ENCODE measurements at places on chromosomes 6 and 20.

GRCh38 chr6:31572041-31572911, at the start of gene LTA:
TSS of gene LTA (plus strand) at chr6:31572289. CDS start at chr6:31572743, 454 bp downstream.
- DNase-seq, result no peak

GRCh38 chr6:142612956-142613355, 311.1 kb downstream of the ADGRG6 start:
- no peak for DNase-seq

DNA sequence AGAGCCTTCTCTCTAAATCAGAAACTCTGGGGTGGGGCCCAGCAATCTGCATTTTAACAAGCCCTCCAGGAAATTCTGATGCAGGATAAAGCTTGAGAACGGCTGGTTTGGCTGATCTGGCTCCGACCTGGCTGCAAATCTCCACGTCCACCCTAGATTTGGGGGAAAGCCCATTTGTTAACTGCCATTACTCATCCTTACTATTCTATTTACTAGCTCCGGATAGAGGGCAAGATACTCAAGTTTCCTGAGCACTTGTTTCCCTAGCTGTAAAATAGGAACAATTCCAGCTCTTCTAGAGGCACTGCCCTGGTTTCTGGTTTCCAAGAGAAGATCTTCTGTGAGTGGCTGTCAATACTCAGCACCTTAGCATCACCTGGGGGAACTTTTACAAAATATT, 44.4 kb downstream of the DAAM2 start:
- no peak for DNase-seq

DNA sequence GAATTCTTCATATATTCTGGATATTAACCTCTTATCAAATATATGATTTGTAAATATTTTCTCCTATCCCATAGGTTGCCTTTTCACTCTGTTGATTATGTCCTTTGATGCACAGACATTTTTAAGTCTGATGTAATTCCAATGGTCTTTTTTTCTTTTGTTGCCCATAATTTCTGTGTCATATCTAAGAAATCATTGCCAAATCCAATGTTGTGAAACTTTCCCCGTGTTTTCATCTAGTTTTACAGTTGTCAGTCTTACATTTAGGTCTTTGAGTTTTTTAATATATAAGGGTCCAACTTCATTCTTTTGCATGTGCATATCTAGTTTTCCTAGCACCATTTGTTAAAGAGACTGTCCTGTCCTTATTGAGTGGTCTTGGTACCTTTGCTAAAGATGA, 111.5 kb downstream of the SESN1 start:
- DNase-seq, result no peak

- no peak for DNase-seq
Observed at GRCh38 chr6:156804402-156804801, 27.2 kb downstream of the ARID1B start.

- no peak for DNase-seq
Observed at GRCh38 chr20:36768768-36769430, 4.7 kb downstream of the DSN1 start.

DNA sequence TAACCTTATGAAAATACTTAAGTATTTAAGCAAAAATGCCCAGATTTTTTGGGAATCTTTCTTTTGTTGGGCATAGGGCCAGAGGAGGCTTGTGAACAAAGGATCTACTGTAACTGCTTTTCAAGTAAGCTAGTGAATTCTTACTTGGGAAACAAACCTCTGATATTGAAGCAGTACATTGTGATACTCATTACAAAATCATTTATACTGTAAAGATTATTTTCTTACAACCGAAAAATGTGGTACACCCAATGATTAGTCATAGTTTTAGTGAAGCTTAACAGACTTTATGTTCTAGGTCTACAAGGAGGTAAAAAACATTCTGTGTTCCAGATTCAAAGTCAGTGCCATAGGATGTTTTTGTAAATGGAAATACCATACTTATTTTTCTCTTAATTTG, 272.9 kb upstream of the KCNQ5 start:
- DNase-seq, result no peak

DNA sequence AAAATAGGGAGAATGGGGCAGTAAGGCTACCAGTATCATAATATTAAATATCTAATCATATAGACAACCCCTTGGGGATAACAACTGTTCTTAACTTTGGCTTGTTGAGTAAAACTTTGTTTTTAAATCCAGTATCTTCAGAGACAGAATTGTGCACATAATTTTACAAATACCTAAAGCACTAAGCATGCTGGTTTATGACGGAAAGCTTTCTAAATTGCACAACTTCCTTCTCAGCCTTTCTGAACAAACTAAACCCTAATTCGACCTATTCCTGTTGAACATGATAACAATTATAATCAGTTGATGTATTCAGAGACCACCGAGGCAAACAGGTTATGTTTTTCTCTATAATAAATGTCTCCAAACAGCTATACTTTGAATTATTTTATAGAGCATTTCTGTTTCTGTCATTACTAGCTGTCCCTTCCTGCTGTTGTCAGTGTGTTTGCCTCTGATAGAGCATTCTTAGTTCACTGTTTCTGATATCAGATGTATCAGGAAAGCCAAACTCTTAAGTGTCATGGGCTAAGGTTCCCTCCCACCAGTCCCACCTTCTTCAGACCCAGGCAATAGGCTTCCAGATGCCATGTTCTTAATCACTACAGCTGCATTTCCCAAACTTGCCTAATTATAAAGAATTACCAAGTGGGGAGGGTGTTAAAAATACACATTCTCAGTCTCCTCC, 8.7 kb downstream of the ZHX3 start:
- DNase-seq, result no peak

- DNase-seq, result no peak
Observed at GRCh38 chr6:158597565-158597964, 37.7 kb downstream of the TMEM181 start.

DNA sequence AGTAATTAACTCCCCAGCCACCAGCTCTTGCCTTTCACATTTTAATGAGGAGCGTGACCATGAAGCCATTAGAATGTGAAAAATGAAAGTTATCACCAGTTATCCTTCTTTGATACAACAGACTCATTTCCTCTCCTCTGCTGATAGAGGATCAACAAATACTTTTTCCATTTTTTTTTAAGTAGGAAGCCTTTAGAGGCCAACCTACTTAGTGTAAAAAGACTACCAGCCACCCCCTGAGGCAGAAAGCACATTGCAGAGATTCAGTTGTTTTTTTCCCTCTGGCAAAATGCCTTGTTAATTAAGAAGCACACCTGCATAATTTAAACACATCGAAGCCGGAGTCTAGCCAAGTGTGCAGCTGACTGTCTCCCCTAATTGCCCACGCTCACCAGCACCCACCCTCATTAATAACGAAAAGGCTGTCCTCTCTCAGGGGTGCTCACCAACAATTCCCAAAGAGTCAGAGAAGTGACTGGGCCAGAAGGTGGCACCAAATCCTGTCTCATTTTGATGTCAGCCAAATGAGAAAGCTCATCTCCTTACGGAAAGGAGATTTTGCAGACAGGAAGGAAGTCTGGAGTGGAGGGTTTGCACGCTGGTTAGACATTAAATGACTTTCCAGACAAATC, 60.9 kb upstream of the MC3R start:
- no peak for DNase-seq

DNA sequence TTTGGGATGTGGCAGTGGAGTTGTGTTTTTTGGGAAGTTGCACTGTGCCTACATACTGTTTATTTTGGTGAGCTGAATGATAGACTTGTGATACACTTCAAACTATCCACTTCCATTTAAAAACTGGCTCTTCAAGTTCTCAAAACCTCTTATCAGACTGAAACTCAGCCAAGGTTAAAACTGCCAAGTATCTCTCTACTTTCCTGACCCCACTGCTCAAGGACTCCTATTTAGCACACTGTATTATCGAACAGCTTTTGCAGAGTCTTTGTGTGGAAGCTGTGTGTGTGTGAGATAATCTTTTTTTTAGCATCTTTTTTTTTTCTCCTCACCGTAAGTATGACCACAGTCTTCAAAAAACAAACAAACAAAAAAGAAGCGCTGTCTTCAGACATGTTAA, 21.1 kb downstream of the STX11 start:
- DNase-seq, result no peak

GRCh38 chr20:757506-757905, 10.8 kb downstream of the SLC52A3 start:
- DNase-seq, result no peak

DNA sequence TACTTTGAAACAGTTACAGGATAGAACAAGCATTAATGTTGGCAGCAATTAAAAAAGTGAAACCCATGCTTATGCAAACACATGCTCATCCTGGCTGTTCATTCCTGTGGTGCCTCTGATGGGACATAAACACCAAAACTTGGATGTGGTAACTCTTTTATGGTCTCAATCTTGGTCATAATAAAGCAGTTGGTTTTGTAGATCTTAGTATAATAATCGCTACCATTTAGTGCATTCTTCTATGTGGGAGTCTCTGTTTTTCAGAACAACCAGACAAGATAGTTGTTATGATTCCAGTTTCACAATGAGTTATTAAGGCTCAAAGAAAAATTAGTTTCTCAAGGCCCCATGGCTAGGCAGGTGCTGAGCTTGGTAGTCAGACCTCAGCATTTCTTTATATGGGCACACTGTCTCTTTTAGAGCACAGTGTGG, 184.0 kb downstream of the UTRN start:
- DNase-seq, result no peak

DNA sequence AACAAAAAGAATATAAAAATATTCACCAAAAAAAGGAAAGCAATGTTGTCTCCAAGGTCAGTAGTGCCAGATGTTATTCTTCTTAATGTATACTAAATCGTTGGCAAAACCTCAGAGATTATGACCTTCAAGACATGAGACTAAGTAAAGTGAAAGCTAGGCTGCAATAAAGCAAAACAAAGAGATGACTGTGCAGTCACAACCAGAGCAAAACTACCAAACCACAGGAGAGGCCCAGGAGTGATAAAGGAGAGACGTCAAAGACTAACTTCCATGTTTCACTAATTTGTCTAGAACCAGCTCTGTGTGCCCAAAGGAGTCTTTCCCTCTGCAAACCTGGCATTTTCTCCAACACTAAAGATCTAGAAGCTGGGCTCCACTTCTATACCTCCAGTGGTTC, 155.9 kb upstream of the POU3F2 start:
- no peak for DNase-seq

DNA sequence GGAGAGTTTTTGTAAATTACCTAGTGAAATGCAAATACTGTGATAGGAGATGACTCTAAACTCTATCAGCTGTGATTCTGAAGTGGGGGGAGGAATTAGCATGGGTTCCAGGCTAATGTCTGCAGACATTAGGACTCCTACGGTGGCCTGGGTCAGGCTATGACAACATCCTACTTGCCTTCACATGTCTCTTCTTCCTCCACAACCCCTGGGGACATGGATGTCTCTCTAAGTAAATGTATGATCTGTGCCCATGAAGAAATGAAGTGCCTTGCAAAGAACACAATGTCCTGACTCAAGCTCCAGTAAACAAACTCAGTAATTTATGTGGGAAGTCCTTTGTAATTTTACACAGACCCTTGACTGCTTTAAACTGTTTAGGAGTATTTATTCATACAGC, 165.8 kb upstream of the EEF1E1 start:
- DNase-seq, result no peak

DNA sequence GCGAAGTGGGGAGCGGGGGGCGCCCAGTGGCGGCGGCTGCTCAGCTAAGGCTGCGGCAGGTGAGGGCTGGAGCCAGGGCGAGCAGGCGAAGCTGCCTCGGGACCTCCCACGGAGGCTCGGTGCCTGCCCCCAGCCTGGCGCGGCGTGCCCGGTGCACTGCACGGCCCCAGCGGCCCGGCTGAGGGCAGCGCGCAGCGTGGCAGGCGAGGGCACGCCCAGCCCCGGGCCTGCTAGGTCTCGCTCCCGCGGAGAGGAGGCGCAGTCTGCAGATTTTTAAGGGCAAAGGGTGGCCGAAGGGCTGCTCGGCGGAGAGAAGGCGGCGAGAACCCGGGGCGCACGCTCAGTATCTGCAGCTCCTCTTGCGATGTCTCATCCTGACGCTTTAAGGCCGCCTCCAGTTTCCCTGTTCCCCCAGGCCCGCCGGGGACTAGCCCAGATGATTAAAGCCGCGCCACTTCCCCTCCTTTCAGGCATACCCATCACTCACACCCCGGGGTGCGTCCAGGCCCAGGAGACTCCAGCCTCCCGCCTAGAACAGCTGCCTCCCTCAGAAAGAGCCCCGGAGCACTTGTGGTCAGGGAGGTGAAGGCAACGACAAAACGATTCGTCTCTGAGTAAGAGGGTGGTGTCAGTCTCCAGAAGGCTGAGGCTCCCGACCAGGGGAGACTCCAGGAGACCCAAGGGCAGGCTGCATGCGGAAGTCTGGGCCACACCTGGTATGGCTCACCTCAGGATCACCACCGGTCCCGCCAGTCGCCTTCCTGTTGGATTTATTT, at the start of gene FERMT1:
Gene FERMT1 (minus strand): TSS at position 158 of the 776 bp plus-strand sequence. CDS start 3,476 bp downstream, outside the sequence.
- peak; percentile 90 for DNase-seq

DNA sequence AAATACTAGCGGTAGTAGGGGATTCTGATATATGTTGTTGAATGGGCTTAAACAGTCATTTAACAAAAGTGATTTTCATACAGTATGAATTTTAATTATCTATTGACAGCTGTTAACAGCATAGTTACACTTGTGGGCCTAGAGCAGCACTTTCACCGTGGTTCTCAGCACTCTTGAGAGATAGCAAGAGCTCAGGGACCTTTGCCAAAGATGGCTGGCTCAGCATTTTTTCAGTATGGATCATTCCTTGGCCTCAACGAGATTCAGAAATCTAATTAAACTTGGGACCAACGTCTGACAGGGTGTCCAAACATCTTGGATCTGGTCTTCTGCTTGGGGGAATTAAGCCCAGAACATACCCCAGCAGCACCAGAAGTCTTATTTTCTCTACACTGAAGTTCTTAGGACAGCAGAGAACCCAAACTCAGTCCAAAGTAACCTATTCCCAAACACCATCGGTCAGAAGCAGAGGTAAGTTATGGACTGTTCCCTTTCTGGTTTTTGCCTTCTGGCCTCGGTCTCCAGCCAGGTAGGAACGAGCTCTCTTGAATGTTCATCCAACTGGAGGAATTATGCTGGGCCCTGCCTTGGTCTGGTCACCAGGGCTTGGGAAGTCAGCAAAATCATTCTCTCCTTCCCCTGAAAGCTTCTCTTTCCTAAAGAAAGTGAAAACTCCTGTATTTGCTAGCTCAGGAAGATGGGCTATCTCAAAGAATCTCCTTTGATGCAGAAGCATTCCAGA, 25.7 kb downstream of the PRPH2 start:
- DNase-seq, result no peak
